ENCODE measurements at places on chromosomes 7 and 10.

DNA sequence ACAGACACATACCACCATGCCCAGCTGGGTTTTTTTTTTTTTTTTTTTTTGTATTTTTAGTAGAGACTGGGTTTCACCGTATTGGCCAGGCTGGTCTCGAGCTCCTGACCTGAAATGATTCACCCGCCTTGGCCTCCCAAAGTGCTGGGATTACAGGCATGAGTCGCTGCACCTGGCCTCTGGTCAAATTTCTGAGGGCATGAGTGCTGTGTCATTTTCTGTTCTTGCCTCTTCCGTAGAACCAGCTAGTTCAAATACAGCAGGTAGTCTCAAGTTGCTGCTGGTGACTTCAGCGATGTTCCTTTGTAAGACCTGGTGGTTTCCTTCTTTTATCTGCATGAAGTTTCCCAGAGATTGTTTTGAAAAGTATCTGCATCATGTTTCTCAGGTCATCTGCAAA lies 134.8 kb upstream of the SHH start:
- no peak for DNase-seq

DNA sequence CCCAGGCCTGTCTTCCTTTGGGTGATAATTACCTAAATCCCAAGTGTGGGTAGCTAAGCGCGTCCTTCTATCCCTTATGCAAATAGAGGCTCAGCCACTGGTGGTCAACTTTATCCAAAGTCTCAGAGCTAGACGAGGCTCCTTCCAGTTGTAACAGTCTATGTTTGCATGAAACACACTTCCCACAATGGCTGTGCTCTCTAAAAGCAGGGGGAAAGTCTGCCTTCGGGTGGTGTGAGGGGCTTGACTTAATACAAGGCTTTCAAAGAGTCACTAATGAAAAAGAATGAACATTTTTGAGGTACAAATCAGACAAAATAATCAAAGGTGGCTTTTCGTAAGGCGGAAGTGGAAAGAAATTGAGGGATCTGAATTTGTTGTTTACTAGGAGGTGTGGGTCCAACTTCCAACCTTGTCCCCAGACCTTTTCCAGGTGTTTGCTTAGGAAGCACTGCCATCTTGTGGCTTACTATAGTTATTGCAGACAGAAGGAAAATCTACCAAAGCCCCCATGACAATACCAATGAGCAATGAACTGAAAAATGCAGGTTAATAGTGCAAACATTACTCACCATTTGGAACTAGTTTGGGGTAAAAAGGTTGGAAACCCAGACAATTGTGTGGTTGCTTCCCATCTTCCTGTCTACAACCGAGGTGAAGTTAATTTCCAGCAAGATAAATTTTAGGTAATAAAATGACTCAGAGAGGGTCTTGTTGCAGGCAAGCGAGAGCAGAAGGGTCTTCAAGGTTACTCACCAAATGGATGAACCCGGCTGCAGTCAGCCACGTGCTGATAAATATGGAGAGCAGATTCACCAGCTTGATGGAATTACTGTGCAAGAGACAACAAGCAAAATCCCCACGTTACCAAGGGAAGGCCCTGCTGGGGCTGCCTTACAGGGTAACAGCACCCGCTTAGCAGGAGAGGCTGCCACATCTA lies 525.7 kb downstream of the KCNMA1 start:
- peak; percentile 16 for DNase-seq

- DNase-seq: no peak
Observed at GRCh38 chr7:69992938-69993337, 394.7 kb downstream of the AUTS2 start.

DNA sequence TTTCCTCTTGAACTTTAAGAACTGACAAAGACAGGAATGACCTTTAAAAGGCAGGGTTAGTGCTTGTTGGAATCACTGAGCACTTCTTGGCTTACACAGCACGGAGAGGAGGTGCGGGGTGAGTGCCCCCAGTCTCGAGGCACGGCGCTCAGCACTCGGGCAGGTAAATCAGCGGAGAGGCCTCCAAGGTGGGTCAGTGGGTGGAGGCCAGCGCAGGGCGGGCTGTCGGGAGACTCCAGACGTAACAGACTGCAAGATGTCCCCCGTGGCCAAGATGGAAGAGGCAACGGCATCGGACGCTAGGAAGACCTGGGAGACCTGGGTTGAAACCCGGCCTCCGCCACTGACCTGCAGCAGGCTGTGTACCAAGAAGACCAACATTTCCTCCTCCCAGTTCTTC lies 149.4 kb downstream of the MAD1L1 start:
- no peak for DNase-seq

- DNase-seq: no peak
Observed at GRCh38 chr7:113013761-113014449, 72.7 kb downstream of the GPR85 start.

- DNase-seq: no peak
Observed at GRCh38 chr7:44187636-44188416, 1.4 kb downstream of the GCK start.

DNA sequence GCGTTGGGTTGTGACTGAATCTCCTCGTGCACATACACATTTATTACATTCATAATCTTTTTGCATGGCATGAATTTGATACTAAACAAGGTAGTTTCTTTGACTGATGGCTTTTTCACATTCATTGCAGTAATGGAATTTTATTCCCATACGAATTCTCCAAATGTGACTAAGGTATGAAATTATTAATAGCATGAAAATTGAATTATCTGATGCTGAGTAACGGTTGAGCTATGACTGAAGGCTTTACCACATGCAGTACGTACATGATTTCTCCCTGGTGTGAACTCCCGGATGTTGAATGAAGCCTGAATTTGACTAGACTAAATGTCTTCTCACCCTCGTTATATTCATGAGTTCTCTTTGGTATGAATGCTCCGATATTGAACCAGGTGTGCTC lies 104.4 kb upstream of the C1GALT1 start:
- no peak for DNase-seq

DNA sequence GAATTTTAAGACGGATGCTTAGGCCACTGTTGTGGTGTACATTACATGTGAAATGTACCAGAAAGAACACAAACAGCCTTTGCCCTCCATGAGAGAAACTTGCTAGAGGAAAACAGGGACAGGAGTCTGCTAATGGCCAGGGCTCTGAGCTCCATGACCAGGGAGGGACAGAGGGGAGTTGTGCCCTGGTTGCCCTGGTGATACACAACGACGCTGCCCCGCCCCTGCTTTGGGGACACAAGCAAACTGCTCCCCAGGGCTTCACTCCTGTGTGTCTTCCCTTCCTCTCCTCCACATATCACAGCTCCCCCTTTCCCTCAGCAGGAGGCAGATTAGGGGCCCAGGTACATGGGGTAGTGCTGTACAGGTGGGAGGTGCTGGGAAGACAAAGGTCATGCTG lies 36.2 kb downstream of the AMPH start:
- no peak for DNase-seq

GRCh38 chr10:112715581-112715980 lies 234.5 kb upstream of the TCF7L2 start:
- no peak for DNase-seq

DNA sequence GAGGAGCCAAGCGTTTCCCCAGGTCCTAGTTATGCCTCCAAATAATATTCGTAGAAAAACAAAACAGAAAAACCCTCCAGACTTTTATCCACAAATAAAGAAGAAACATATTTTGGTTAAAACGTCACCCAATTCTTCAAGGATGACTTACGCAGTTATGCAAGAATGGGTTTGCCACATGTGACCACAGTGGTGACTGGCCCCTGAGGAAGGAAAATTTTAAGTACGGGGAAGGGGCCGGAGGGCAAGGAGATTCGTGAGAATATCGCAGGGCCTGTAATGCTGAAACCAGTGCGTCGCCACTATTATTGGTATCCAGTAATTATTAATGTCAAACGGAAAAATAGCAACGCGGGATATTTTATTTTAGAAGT lies 537 bp upstream of the MRPS24 start:
- no peak for DNase-seq

DNA sequence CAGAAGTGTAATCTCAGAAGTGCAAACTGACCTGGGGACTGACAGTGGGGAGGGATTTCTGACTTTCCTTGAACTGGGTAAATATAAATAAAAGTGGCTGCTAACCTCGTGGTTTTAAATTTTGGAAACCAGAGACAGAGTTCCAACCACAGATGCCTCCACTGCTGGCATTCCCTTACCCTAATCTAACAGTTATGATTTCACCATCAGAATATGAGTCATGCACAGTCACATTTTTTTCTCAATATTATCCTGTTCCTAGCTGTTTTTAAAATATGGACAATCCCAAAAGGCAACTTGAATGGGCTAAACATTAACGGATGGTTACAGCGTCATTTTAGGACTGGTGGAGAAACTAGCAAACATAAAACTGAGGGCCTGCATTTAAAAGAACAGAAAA lies 264.3 kb upstream of the INHBA start:
- no peak for DNase-seq

- DNase-seq: no peak
Observed at GRCh38 chr7:80403686-80404241, 108.1 kb downstream of the GNAT3 start.

GRCh38 chr10:34696423-34696822 lies 118.7 kb downstream of the PARD3 start:
- no peak for DNase-seq

DNA sequence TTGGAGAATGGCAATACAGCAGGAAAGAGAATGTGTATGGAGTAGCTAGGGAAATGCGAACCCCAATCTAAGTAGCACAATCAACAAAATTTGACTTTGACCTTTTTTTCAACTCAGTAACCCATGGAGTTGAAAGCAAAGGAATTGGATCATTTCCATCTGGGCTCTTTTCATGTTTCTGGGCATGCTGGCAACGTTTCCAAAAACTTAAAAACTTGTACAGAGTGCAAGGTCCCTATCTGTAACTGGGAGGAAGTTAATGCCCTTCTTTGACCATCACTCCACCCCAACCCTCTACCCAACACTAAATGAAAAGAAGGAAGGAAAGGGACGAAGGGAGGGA lies 1.3 kb upstream of the HIBADH start:
- no peak for DNase-seq

GRCh38 chr10:100780324-100780723 lies 34.9 kb downstream of the PAX2 start:
- DNase-seq: no peak

DNA sequence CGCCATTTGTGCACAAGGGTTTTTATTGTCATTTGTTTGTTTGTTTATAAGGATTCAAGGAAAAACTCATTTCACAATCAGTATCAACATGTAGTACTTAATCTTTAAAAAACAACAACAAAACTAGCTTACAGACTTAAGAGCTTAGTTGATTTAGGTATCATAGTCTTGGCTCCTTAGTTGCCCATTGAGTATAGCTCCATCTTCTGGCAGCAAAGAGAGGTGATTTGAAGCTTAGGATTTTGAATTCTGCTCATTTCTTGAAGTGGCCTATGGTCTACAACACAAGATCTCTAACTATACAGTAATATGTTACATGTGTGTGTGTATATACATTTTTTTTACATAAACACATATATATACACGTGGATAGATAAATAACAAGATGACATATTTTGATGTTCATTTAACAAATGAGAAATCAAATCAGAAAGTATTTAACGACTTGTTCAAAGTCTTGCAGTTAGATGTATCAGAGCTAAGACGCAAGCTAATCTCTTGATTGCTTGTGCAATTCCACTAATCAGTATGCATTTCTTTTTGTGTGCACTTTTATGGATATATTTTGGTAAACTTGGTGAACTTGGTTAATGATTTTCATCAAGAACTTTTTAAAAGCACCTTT lies 307.3 kb downstream of the CAMK1D start:
- DNase-seq: peak; percentile 48

- peak; percentile 48 for DNase-seq
Observed at GRCh38 chr7:151368136-151368571, 26.5 kb downstream of the NUB1 start.

DNA sequence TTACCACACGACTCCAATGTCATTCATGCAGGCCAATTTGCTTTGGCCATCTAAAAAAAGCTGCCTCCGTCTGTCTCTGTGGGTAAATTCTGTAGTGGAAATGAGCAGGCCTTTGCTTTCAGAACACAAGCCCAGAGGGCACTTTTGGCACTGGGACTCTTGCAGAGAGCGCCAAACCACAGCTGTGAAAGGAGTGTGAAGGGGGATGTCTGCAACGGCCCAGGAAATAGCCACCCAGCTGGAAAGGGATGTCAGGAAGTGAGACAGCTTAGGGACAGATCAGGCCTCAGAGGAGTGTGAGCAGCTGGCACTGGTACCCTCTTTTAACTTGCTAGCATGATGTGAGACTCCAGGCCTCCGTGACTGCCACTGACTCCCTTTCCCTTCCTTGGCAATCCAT lies 152.4 kb downstream of the DKK1 start:
- no peak for DNase-seq

- no peak for DNase-seq
Observed at GRCh38 chr7:96949766-96950165, 55.6 kb upstream of the DLX6 start.

Measured in HCT116 (cell line).